Left hindlimb (tissue), 1 donor: ENCODE measurements at places on chromosomes 2 and 18.

- DNase-seq, result no peak
These were observed 41.0 kb downstream of the COPS8 start for GRCh38 chr2:237126519-237127174.

DNA sequence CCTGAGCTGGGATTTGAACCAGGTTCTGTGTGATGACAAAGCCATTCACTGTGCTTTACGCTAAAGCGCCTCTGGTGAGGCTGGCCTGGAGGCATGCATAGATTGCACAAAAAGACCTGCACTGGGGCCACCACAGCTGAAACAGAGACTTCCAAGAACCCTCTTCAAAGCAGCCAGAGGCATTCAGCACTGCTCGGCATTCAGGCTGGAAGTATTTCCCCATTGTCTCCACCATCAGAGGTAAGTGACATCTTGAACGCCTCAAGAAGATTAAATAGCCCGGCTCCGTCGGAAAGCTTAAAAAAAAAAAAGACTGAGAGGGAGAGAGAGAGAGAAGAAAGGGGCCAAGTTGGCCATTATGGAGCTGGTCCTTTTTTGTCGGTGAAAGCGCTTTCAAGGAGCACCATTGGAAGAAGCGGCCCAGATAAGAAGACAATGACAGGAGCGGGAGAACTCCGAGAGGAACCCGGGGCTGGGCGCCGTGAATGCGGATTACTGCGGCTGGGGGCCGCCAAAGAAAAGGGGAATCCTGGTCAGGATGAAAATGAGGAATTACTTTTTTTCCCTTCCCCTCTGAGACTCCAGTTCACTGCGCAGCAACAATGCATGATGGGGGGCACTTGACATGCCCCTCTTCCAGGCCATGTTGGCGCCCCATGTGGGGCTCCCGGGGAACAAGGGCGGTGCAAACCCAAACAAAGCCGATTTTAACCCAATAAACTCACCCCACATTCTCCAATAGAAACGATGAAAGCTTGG lies 228.3 kb downstream of the MYCN start:
- DNase-seq, result no peak

GRCh38 chr2:2747797-2748301 lies 416.8 kb upstream of the MYT1L start:
- DNase-seq, result no peak

GRCh38 chr2:180753809-180754761 lies 226.3 kb upstream of the UBE2E3 start:
- no peak for DNase-seq

DNA sequence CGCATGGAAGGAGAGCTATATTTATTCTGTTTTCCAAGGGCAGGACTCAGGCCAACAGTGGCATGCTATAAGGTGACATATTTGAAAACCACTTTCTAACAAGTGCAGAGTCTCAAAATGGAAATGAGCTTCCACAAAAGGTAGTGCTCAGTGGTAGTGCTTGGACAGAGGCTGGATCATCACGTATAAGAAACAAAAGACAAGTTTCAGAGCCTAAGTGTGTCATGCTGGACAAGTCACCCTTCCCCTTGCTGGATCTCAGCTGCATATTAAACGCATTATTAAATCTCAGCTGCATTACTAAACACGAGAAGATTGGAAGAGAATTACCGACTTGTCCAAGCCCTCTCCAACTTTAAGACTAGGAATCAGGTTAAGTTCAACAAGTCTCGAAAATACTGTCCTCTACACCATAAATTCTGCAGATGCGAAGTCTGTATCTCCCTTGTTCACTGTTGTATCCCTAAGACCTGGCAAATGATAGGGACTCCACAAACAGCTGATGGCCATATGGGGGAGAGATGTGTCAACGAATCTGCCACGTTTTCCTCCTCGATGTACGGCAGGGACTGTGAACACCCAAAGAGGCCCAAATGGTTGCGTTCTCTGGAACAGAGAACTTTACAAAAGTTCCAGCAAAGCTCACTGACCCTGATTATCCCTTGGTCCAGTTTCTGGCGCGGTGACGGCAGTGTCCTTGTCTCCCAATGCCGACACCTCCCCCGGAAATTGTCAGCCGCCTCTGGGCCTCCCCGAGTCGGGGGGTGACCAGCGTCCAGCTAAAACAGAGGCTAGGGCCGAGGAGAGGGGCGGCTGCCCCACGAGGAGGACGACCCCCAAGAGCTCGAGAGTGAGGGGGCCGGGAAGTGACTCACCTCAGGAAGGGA lies 611 bp downstream of the NOL10 start:
- DNase-seq, result no peak

- no peak for DNase-seq
These were observed 67.7 kb downstream of the EPAS1 start for GRCh38 chr2:46364797-46365457.

GRCh38 chr2:216554286-216554685 lies 55.6 kb downstream of the RPL37A start:
- no peak for DNase-seq

DNA sequence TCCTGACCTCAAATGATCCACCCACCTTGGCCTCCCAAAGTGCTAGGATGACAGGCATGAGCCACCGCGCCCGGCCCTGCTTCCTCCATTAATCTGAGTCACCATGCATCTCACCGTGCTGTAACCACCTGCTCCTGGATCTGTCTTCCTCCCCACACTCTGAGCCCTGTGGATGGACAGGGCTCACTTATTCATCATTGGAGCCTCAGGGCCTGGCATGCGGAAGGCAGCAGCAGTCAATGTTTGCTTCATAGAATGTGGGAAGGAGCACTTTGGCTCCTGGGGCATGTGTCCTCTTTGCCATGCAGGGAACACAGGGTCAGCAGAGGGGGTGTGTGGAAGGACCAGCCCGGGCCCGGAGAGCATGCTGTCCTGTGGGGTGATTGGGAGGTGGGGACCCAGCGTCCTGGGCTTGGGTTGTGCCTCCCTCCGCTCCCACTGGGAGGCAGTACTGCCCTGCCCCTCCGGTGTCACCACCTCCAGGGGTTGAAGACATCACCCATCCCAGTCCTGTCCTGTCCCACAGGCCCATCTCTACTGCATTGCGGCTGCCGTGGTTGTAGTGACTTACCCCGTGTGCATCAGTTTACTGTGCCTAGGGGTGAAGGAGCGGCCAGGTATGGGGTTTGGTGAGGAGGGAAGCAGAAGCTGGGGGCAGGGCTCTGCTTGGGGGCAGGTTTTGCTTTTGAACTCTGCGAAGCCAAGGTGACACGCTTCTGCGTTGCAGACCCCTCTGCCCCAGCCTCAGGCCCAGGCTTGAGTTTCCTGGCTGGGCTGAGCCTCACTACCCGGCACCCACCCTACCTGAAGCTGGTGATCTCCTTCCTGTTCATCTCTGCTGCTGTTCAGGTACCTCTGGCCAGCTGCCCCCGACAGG lies 11.5 kb downstream of the MFSD2B start:
- no peak for DNase-seq

GRCh38 chr2:206531996-206532543 lies 88.7 kb downstream of the ADAM23 start:
- no peak for DNase-seq

- no peak for DNase-seq
These were observed 163.7 kb upstream of the RMP24 start for GRCh38 chr18:35808796-35809195.

- DNase-seq, result no peak
These were observed 278.3 kb downstream of the MYCN start for GRCh38 chr2:16218625-16219024.

DNA sequence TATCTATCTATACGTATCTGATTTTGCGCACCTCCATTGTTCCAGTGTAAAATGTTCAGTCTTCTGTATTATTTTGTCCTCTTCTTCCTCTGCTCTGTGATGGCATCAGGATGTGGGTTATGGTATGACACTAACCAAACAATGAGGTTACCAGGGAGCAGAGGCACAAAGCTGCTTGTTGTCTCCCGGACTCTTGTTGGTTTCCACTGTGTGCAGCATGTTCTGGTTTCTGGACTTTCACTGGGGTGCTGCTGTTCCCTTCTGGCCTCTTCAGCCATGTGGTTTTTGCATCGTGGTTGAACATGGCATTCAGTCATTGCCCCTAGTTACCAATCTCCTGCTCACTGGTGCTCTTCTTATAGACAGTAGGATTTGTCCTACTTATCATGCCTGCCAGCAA lies 665.9 kb downstream of the CBLN2 start:
- DNase-seq, result no peak

DNA sequence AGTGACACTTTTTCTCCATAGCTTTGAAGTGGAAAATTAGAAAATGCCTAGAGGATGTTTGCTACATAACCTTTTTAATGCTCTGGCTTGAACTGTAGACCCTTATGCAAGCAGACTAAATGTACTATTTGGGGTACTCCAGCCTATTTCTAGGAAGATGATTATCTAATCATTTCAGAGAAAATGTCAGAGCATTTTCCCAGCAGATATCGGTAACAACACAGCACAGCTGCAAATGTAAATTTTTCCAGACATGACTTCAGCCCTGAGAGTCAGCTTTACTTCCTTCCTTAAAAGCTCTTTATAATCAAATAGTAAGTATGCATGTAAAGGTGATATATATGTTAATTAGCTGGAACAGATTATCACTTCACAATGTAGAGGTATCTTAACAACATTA lies 1647.1 kb downstream of the SUCLG1 start:
- no peak for DNase-seq
